ENCODE measurements at places on chromosomes 12 and 14.
A peak's percentile ranks its signal among the peaks of the same experiment; 100 is the strongest.

DNA sequence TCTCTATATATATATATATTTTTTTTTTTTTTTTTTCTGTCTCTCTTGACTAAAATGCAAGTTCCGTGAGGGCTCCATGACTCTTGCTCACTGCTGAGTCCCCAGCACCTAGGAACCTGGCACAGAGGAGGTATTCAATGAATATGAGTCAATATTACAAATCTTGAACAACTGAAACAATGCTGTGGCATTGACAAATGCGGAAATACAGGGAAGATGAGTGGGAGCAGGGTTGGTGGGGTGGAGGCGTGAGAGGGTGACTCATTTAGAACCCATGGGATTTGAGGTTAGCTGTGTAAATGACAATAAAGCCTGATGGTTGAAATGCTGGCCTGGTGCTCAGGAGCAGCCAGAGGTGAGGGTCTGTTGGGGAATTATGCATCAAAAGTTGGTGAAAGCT, 121.7 kb upstream of the FUT8 start:
- DNase-seq, result no peak
- H3K36me3 ChIP-seq, result no peaks in the 10 kb centered on the region
- no peaks in the 10 kb centered on the region for H3K27me3 ChIP-seq
- no peak overlapping the region for H3K4me3 ChIP-seq
- H3K4me1 ChIP-seq, result peaks cover 20% of the 10 kb centered on the region

DNA sequence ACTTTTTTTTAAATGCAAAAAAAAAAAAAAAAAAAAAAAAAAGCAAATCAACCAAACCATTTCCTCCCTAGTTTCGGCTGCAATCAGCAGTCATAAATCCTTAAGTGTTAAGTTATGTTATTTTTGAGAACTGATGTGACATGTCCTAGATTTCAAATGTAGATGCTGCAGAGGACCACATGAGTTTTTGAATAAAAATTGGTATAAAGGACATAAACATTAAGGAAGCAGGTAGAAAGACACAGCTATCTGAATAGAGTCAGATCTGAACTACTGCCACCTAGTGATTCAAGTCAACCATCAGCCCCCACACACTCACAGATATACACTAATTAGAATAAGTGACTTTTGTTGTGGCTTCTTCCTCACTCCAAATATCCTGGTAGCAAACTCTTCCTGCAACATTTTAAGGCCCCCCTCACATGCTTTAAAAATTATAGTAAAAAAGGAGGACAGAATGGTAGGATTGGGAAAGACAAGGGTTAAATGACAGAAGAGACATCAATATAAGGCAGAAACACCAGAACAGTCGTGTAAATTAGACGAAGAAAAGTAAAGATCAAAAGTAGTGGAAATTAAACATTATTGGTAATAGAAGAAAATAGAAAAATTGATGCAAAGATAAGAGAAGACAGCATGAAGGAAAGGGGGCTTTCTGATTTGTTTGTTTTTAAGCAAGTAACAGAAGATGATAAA, 394.5 kb upstream of the ATP2B1 start:
- no peaks in the 10 kb centered on the region for H3K4me1 ChIP-seq
- no peak for DNase-seq
- no peak overlapping the region for H3K4me3 ChIP-seq
- H3K36me3 ChIP-seq, result no peaks in the 10 kb centered on the region

DNA sequence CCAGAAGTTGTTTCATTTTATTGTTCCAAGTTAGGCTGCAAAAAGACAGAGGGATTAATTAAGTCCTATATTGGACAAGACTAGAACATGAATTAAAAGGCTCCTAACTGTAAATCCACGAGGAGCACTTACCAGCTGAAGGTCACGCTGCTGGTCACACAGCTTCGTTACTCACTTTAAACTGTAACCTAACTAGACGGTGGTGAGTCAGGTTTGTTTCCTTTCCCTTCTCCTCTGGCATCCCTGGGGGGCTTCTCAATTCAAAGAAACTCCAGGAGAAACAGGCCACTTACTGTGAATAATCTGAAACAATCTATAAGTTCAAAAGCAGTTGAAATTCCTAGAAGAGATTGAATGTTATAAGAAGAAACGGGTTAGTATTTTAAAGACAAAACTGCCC, 331.4 kb downstream of the BCAT1 start:
- no peaks in the 10 kb centered on the region for H3K4me1 ChIP-seq
- DNase-seq, result no peak
- H3K36me3 ChIP-seq, result no peaks in the 10 kb centered on the region

- no peak overlapping the region for H3K4me3 ChIP-seq
- no peak for DNase-seq
- H3K36me3 ChIP-seq, result no peaks in the 10 kb centered on the region
- H3K27ac ChIP-seq, result no peak overlapping the region
- no peaks in the 10 kb centered on the region for H3K27me3 ChIP-seq
Measured at GRCh38 chr12:71125515-71125914, 32.3 kb downstream of the TSPAN8 start.

GRCh38 chr14:22837114-22837749, 847 bp downstream of the MMP14 start:
- H3K27me3 ChIP-seq, result no peaks in the 10 kb centered on the region
- DNase-seq, result peak; percentile 76
- peaks cover 28% of the 10 kb centered on the region for H3K4me1 ChIP-seq
- H3K27ac ChIP-seq, result peak overlapping the region; percentile 78
- peak overlapping the region; percentile 47 for H3K4me3 ChIP-seq

GRCh38 chr14:101250336-101250947, 310.9 kb upstream of the DIO3 start:
- H3K4me3 ChIP-seq, result no peak overlapping the region
- H3K27ac ChIP-seq, result no peak overlapping the region
- no peak for DNase-seq

- no peaks in the 10 kb centered on the region for H3K36me3 ChIP-seq
- H3K4me1 ChIP-seq, result peaks cover 15% of the 10 kb centered on the region
- H3K27me3 ChIP-seq, result no peaks in the 10 kb centered on the region
- no peak for DNase-seq
Measured at GRCh38 chr12:3355378-3355900, 135.6 kb upstream of the PRMT8 start.

GRCh38 chr14:39109893-39110715, 4.0 kb upstream of the GEMIN2 start:
- peak overlapping the region; percentile 42 for H3K27ac ChIP-seq
- H3K4me1 ChIP-seq, result peaks cover 17% of the 10 kb centered on the region
- DNase-seq, result peak; percentile 30
- no peak overlapping the region for H3K4me3 ChIP-seq
- no peaks in the 10 kb centered on the region for H3K36me3 ChIP-seq

DNA sequence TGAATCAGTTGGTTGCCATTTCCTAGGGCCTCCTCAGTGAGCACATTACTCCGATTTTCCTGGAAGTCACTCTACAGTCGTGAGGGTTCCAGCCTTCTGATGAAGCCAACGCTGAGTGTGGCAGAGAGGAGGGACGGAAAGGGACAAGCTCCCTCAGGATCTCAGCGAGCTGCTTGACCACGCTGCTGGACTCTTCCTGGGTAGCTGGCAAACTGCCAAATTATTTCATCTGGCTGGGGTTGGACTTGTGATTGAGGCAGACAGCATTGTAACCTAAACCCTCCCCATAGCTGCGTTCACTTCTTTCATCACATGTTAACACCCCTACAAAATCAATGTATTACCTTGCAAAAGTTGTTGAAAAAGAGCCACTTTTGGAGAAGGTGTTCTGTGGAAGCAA, 69.6 kb upstream of the CHST11 start:
- no peak overlapping the region for H3K27ac ChIP-seq
- H3K4me3 ChIP-seq, result no peak overlapping the region
- DNase-seq, result no peak
- no peaks in the 10 kb centered on the region for H3K27me3 ChIP-seq
- peaks cover 1% of the 10 kb centered on the region for H3K4me1 ChIP-seq
- no peaks in the 10 kb centered on the region for H3K36me3 ChIP-seq

GRCh38 chr12:3966376-3966775, 93.2 kb upstream of the PARP11 start:
- no peaks in the 10 kb centered on the region for H3K36me3 ChIP-seq
- DNase-seq, result no peak
- no peaks in the 10 kb centered on the region for H3K27me3 ChIP-seq
- no peak overlapping the region for H3K4me3 ChIP-seq

- DNase-seq, result no peak
- no peaks in the 10 kb centered on the region for H3K27me3 ChIP-seq
- no peaks in the 10 kb centered on the region for H3K36me3 ChIP-seq
Measured at GRCh38 chr14:95299271-95299670, 20.4 kb downstream of the CLMN start.

GRCh38 chr14:22536853-22537338, 52.1 kb downstream of the DAD1 start:
- no peak overlapping the region for H3K4me3 ChIP-seq
- peak; percentile 31 for DNase-seq
- no peaks in the 10 kb centered on the region for H3K36me3 ChIP-seq
- no peaks in the 10 kb centered on the region for H3K27me3 ChIP-seq
- H3K4me1 ChIP-seq, result no peaks in the 10 kb centered on the region
- no peak overlapping the region for H3K27ac ChIP-seq

DNA sequence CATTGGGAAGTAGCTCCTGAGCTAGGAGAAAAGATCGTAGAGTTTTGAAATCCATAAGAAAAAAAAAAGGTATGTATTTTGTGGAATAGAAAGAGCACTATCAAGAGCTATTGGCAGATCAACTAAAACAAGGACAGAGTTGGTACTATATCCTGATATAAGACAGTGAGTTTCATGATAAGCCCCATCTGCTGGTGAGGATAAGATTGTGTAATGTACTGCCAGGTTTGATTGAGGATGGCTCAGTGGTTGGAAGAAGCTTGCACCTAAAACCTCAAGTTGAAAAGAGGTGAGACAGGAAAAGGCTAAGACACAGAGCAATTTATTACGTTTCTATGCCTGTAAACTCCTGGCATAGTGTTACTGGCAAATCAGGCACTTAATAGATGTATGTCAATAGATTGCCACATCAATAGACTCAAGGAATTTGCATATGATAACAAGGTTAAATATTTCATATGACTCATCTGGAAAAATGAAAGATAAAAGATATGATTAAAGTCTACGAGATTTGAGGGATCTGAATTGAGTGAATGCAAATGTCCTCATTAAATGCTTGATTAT, 525.6 kb downstream of the FLRT2 start:
- H3K36me3 ChIP-seq, result no peaks in the 10 kb centered on the region
- H3K4me1 ChIP-seq, result no peaks in the 10 kb centered on the region
- no peak overlapping the region for H3K27ac ChIP-seq
- DNase-seq, result no peak

GRCh38 chr12:102685172-102685571, 204.8 kb upstream of the IGF1 start:
- no peaks in the 10 kb centered on the region for H3K4me1 ChIP-seq
- no peaks in the 10 kb centered on the region for H3K36me3 ChIP-seq
- no peak for DNase-seq
- no peak overlapping the region for H3K27ac ChIP-seq
- no peaks in the 10 kb centered on the region for H3K27me3 ChIP-seq

DNA sequence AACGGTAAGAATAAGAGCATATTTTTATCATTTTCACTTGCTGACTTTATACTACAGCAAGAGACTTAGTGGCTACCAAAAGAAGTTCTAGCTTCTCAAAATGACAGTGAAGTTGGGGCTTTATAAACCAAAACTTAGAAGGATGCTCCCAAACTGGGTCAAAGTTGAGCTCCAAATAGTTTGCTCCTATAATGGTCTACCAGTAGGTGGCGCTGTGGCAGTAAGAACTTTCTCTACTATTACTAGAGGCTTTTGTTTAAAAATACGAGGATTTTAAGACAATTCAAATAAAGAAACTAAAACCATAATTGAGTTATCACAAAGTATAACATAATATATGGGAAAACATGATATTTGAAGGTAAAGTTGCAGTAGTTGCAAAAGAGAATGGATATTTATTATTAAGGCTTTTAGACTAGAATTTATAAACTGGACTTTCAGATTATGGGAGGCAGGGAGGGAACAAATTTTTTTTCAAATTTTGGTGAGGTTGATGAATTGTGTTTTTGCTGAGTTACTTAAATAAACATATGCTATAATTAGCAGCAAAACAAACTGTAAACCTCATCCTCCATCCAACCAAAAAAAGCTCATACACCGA, 75.0 kb downstream of the TGFB3 start:
- no peaks in the 10 kb centered on the region for H3K36me3 ChIP-seq
- no peaks in the 10 kb centered on the region for H3K4me1 ChIP-seq
- H3K27me3 ChIP-seq, result no peaks in the 10 kb centered on the region
- no peak overlapping the region for H3K4me3 ChIP-seq
- peak; percentile 74 for DNase-seq

DNA sequence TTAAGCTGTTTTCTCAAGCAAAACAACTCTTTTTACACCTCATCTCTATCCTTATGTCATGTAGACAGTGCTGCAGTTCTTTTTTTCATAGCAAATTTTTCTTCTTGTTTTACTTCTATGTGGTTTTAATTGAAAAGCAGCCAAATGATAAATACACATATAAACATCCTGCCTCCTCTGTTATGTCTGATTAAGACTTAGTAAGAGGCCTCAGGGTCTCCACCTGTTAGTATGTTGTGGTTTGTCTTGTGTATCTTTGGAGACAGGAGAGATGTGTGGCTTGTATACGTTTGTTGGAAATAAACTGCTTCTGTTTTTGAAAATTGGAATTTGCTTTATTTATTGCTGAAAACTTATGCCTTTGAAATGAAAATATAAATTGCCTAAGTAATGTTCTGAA, 32.0 kb downstream of the PEX5 start:
- H3K4me1 ChIP-seq, result no peaks in the 10 kb centered on the region
- H3K27me3 ChIP-seq, result no peaks in the 10 kb centered on the region
- H3K36me3 ChIP-seq, result no peaks in the 10 kb centered on the region
- H3K27ac ChIP-seq, result no peak overlapping the region
- H3K4me3 ChIP-seq, result no peak overlapping the region

GRCh38 chr12:124006085-124006845, 33.2 kb downstream of the ZNF664 start:
- H3K4me3 ChIP-seq, result no peak overlapping the region
- no peak overlapping the region for H3K27ac ChIP-seq
- peaks cover 36% of the 10 kb centered on the region for H3K4me1 ChIP-seq
- H3K27me3 ChIP-seq, result no peaks in the 10 kb centered on the region
- H3K36me3 ChIP-seq, result no peaks in the 10 kb centered on the region

DNA sequence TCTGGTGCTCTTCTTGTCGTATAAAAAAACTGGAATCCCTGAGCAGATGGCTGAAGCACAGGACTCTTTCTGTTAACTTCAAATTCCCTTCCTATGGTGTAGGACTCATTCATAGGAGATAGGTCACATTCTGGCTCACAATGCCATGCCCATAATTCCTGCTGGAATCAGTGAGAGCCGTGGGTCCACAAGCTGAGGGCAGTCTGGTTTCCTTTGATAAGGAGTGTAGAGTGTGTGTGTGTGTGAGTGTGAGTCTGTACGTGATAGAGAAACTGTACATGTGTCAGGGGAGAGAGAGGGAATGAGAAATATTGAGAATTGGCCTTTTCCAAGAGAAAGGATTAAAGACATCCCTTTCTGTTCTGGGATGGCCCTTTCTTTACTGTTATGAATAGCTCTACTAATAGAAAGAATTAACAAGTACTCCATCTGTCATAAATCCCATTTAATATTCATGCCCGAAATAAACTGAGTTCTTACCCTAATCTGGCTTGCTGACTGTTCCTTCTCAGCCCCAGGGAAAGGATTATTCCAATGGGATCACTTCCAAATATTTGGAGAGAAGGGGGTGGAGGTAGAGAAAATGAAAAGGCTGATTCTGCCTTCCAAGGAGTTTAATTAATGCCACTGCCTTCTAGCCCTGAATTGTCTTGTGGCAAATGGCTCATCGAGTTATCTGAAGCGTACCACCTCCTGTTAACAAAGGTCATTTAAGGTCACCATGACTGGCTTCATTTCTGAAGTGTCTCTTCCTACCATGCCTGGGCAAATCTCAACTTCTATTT, 79.0 kb downstream of the TMX1 start:
- H3K4me1 ChIP-seq, result peaks cover 22% of the 10 kb centered on the region
- no peak for DNase-seq
- H3K36me3 ChIP-seq, result no peaks in the 10 kb centered on the region
- no peak overlapping the region for H3K27ac ChIP-seq
- H3K27me3 ChIP-seq, result no peaks in the 10 kb centered on the region

All from body of pancreas (tissue), 4 donors.